ENCODE measurements at places on chromosomes 7 and 10. TPM values are rescaled to one million over a fixed set of nuclear protein-coding genes. Genes with fewer than 3 reads are reported as not detected.
A peak's percentile ranks its signal among the peaks of the same experiment; 100 is the strongest.

- peak; percentile 62 for DNase-seq
These were observed 470.7 kb downstream of the DNAJB6 start for GRCh38 chr7:157807510-157807909.

DNA sequence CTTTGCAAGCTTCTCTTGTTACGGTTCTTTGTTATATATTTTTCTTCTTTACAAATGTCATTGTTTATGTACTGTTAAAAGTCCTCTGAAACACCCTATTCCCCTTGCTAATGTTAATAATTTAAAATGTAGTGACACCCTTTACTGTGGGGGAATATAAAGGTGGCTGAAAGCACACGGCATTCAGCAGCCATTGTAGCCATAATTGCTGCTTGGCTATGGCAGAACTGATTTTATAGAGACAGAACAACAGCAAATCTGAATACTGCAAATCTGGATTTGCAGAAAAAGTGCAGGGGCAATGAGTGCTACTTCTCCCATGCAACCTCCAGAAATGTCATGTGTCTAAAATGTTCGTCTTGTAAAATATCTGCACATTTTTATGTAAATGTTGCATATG is 3.7 kb upstream of the WASL start:
- DNase-seq = no peak

DNA sequence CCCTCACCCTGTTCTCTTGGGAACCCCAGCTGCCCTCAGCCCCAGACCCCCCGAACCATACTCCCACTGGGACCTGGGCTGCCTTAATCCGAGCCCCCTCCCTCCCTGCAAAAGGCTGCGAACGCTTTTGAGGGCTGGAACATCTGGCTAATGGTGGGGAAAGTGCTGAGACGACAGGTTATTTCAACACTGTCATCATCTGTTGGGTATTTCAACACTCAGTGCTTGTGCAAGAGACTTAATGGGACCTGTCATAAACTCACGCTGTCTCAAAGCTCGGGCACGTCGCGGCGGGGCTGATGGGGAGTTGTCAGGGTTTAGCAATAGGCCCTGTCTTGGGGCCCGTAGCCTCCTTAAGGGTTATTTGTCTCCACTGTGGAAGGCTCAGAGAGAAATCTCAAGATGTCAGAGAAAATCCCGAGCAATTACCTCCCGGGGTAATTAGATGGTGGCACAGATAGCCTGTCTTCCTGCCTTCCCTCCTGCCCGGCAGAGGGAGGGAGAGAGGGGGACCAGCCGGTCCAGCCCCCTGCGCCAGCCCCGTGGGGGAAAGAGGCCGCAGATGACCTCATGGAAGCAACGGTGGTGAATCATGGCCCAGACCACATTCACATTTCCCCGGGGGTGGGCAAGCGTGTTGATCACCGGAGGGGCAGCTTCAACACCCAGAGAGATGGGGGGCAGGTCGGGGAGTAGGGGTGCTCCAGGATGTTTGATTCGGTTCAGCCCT is 88.7 kb upstream of the MYL10 start:
- no peak for DNase-seq

GRCh38 chr10:21715531-21716195 is 181.6 kb downstream of the MLLT10 start:
- DNase-seq = no peak

- no peak for DNase-seq
These were observed 591.0 kb upstream of the PFKP start for GRCh38 chr10:2476218-2476811.

DNA sequence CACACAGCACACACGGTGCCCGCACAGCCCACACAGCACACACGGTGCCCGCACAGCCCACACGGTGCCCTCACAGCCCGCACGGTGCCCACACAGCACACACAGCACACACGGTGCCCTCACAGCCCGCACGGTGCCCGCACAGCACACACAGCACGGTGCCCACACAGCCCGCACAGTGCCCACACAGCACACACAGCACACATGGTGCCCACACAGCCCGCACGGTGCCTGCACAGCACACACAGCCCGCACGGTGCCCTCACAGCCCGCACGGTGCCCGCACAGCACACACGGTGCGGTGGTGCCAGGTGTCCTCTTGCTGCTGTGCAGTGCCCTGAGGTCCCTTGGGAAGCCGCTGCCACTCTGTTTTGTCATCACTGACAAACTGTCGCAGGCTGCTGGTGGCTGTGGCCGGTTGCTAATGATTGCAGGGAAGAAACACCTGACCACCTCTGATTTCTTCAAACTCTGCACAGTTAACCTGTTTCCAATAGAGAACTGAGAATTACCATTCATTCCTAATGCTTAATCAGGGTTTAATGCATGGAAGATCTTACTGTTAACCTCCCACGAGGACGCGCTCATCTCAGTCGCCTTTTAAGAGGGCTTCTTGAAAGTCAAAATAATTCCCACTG is 66.9 kb downstream of the GLRX3 start:
- DNase-seq = no peak

GRCh38 chr7:124532166-124532565 is 233.4 kb downstream of the GPR37 start:
- no peak for DNase-seq

GRCh38 chr10:110499796-110500514 is 2.2 kb downstream of the DUSP5 start:
- DNase-seq = no peak

DNA sequence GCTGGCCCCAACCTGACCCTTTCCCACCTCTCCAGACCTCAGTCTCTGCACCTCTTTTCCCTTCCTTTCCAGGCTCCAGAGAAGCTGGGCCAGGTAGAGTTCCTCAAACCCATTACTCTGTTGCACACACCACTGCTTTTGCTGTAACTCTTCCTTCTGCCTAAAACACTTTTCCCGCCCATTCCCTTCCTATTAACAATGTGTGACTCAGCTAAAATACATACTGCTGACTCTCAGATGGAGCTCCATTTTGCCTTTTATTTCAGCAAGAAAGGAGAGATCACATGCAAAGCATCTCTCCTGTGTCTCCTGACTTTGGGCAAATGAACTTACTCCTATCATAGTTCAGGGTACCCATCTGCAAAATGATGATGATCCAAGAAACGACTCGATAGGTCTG is 201.0 kb downstream of the CALN1 start:
- no peak for DNase-seq

- DNase-seq = no peak
These were observed 12.4 kb upstream of the PTPN12 start for GRCh38 chr7:77524731-77525130.

- DNase-seq = no peak
These were observed 84.8 kb downstream of the PLXNA4 start for GRCh38 chr7:132491391-132491945.

GRCh38 chr7:69608049-69608448 is 9.8 kb downstream of the AUTS2 start:
- no peak for DNase-seq

- no peak for DNase-seq
These were observed 33.3 kb upstream of the SH2B2 start for GRCh38 chr7:102253066-102253972.

DNA sequence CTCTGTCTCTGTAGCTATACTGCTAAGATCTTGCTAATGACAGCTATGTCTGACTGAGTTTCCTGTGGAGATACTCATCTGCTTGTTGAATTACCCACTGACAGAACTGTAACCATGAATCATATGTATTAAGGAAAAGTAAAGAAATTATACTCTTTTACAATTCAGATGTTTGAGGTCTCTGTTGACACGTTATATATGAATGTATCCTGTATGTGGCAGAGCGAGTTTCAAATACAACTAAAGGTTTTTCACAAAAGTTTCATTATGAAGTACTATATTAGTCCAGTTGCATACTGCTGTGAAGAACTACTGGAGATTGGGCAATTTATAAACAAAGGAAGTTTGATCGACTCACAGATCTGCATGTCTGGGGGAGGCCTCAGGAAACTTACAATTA is 232.5 kb downstream of the CDK14 start:
- no peak for DNase-seq

- DNase-seq = peak; percentile 96
These were observed 95.7 kb downstream of the DNAJB6 start for GRCh38 chr7:157432541-157432956.

- DNase-seq = no peak
These were observed 251.0 kb downstream of the TFEC start for GRCh38 chr7:115779561-115779960.

- no peak for DNase-seq
These were observed 106.2 kb upstream of the AGK start for GRCh38 chr7:141444961-141445360.

GRCh38 chr10:43879742-43880141 is 231.1 kb upstream of the ZNF32 start:
- DNase-seq = no peak

DNA sequence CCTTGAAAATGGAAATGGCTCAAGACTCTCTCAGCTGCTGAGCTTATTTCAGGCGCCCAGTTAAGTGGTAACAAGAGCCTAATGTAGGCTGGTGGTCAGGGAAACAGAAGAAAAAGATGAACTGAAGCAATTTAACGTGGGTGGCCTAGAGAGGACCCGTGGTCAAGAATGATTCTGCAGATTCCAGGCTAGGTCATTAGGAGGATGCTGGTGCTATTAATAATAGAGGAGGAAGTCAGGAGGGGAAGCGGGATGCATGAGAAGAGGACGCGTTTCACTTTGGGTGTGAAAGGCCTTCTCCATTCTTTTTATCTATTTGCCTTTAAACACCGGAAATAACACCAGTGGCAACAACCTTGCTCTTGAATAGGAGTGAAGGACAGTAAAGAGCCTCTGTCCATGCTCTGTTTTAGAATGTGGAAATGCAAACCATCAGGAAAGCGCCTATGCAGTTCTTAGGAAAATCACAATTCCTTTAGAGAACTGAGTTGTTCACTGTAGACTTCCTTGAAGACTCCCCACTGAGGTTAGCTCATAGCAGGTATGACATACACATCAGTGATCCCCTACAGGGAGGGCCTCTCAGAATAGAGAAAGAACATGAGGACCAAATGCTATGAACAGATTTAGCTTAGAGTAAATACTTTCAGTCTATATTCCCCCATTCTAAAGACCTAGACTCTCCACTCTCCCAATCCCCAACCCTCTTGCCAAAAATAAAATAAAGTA is 8.6 kb downstream of the LIPA start:
- DNase-seq = no peak

- no peak for DNase-seq
These were observed 133.7 kb downstream of the TFPI2 start for GRCh38 chr7:93756890-93757289.

DNA sequence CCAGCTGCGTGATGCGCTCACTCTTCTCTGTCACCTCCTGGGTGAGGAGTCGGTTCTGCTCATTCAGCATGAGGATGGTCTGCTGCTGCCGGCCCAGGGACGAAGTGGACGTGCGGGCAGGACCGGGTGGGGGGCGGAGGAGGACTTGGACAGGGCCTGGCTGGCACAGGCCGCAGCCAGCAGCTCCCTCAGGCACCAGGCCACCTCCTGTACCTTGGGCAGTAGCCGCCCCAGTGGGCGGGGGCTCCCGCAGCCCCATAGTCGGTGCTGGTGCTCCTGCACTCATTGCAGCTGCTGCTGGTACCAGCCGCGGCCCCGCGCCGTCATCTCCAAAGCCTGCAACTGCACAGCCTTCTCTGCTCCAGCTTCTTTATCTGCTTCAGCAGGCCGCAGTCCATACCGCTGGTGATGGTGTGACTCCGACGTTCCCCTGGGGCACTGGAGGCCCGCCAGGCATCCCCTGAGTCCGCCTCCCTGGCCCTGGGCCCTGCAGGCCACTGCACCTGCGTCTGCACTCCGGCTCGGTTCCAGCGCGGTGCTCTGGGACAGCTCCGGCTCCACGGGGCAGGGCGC is 884.9 kb upstream of the ZNF722 start:
- no peak for DNase-seq

- DNase-seq = no peak
These were observed 62.2 kb downstream of the KCNMA1 start for GRCh38 chr10:77575271-77576006.

DNA sequence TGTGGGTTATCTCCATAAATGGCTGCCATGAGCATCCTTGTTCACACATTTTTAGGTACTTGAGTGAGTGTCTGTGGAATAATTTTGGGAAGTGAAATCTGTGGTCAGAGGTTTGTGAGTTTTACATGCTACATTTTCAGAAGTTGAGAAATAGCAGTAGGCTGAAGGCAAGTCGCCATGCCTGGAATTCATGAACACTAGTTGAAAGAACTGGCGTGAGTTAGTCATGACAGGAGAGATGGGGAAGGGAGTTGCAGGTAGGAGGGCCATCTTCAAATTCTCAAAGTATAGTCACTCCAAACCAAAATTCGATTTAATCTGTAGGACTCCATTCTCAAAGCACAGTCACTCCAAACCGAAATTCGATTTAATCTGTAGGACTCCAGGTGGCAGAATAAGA is 89.6 kb downstream of the EGFR start:
- no peak for DNase-seq

DNA sequence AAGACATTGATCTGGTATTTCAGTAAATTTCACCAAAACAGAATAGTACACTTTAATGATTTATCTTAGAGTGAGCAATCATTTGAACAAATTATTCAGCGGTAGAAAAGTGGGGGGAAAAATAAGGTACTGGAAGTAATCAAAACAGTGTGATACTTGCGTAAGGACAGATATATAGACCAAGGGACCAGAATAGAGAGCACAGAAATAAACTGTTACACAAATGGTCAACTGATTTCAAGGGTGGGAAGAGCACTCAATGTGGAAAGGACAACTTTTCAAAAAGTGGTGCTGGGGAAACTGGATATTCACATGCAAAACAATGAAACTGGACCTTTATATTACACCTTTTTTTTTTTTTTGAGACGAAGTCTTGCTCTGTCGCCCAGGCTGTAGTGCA is 119.9 kb downstream of the NRBF2 start:
- no peak for DNase-seq

DNA sequence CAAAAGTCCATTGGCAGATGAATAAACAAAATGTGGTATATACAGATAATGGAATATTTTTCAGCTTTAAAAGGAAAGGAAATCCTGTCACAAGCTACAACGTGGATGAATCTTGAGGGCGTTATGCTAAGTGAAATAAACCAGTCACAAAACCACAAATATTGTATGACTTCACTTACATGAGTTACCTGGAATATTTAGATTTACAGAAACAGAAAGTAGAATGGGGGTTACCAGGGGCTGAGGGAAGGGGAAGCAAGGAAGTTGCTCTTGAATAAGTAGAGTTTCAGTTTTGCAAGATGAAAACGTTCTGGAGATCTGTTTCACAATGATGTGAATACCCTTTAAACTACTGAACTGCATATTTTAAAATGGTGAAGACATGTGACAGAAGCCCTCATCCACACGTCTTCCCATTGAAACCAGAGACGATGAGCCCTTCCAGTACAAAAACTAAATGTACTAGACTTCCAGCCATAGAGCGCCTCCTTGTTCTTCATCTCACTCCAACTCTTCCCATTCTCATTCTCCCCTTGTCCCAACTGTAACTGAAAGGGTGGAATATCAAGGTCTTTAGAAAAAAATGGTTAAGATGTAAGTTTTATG is 62.4 kb downstream of the MICU1 start:
- DNase-seq = no peak

The CXCL12 gene
- total RNA-seq = 28.3 TPM

The PLAU gene
- 15.0 TPM for total RNA-seq

The CRYGN gene
- total RNA-seq = 0.79 TPM

The DOCK4 gene
- total RNA-seq = 4.9 TPM

The CELF2 gene
- total RNA-seq = 28.7 TPM

The ADAMTS14 gene
- 1.9 TPM for total RNA-seq

The MUC12 gene
- total RNA-seq = 12.2 TPM

The PRRT4 gene
- total RNA-seq = 0.24 TPM

The ANXA7 gene
- total RNA-seq = 84.6 TPM

The SPDYE3 gene
- not detected for total RNA-seq

The OR9A2 gene
- not detected for total RNA-seq

The NET1 gene
- 57.5 TPM for total RNA-seq

The RTKN2 gene
- 14.5 TPM for total RNA-seq
